Right lobe of liver (tissue), 6 donors: ENCODE measurements at places on chromosomes 16 and 17. TPM values are rescaled to one million over a fixed set of nuclear protein-coding genes. Genes with fewer than 3 reads are reported as not detected.

The COPRS gene
- total RNA-seq: 24.6 TPM

- DNase-seq: no peak
These were observed 203.0 kb downstream of the CPPED1 start for GRCh38 chr16:12600536-12601256.

GRCh38 chr17:39596543-39597267 is 11.0 kb downstream of the NEUROD2 start:
- no peak for DNase-seq

GRCh38 chr16:11681976-11682654 is 13.9 kb downstream of the SNN start:
- DNase-seq: peak; percentile 42

The MYOCD gene
- 2.4 TPM for total RNA-seq

The HS3ST3B1 gene
- 31.6 TPM for total RNA-seq

The MFAP4 gene
- total RNA-seq: 2.3 TPM

- no peak for DNase-seq
These were observed 18.5 kb downstream of the ITPRIPL2 start for GRCh38 chr16:19132255-19132654.

- DNase-seq: no peak
These were observed 1.7 kb downstream of the MYOCD start for GRCh38 chr17:12667299-12667958.

DNA sequence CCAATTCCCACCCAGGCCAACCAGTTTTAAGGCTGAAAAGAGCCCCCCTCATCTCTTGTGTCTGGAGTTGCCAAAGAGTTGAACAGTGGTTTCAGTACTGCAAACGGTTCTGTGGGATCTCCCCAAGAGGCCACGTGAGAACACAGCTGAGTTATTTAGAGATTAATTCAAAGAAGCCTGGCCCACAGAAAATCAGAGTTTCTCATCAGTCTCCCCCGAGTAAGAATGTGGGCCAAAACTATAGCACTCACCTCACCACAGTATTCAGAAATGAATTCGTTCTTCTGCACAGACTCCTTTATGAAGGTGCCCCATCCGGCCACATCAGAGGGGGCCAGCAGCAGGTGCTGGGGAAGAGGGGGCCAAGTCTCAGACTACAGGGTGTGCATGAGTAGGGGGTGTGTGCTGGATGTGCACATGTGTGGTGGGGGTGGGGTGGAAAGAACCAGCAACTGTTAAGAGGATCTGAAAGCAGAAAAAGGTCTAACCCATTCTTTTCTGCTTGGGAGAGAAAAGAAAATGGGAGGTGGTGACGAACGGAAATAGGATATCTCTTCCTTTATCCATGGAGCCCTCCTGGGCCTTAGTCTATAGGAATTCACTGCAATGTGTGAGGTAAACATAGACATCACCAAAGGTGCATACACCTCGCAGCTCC is 22.6 kb downstream of the CNTNAP1 start:
- DNase-seq: no peak

The CCL1 gene
- total RNA-seq: not detected

The ADAP2 gene
- total RNA-seq: 13.2 TPM

GRCh38 chr17:64596439-64596838 is 65.7 kb downstream of the SMURF2 start:
- no peak for DNase-seq

DNA sequence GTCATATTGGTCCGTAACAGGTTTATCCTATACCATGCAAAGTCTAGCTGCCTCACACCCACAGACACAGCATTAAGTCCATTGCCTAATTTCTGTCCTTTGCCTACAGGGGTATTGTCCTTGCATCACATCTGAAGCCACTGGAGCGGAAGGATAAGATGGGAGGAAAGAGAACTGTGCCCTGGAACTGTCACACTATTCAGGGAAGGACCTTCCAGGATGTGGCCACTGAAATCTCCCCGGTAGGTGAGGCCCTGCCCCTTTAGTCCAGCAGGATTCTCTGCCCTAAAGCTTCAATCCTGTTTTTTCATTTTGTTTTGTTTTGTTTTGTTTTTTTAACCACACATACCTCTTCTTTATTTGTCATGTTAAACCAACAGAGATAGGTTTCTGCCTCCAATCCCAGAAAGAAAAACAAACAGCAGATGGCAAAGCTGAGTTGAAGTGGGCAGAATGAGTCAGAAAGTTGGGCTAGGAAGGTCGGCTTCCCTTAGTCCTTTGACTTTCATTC is 2.2 kb upstream of the EFTUD2 start:
- no peak for DNase-seq
